ENCODE measurements at places on chromosomes 2 and 18.

DNA sequence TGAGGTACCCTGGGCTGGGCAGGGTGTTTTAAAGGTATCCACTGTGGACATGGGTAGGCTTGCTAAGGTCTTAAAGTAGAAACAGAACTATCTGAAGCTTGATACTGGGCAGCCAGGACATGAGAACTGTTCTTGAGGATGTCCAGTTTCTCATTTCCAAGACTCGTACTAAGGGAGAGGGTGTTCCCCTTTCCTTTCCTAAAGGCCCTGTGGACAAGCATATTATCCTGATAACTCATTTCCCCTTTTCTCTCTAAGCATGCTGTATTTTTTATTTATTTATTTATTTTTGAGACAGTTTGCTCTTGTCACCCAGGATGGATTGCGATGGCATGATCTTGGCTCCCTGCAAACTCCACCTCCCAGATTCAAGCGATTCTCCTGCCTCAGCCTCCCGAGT is 273.6 kb downstream of the PRKCE start:
- no peak for DNase-seq

GRCh38 chr2:160984426-160985077 is 175.7 kb upstream of the TANK start:
- no peak for DNase-seq

GRCh38 chr18:57831597-57832377 is 28.7 kb upstream of the ATP8B1 start:
- no peak for DNase-seq

DNA sequence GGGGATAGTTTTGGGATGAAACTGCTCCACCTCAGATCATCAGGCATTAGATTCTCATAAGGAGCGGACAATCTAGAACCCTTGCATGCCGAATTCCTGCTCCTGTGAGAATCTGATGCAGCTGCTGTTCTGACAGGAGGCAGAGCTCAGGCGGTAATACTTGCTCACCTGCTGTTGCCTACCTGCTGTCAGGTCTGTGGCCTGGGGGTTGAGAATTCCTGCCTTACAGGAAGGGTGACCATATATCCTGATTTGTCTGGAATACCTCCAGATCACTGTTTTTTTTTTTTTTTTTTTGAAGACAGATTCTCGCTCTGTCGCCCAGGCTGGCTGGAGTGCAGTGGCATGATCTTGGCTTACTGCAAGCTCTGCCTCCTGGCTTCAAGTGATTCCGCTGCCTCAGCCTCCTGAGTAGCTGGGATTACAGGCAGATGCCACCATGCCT is 21.7 kb downstream of the ACSL3 start:
- no peak for DNase-seq

- peak; percentile 25 for DNase-seq
Measured at GRCh38 chr18:48539406-48540250, 797 bp downstream of the CTIF start.

Measured in GM06990 (cell line).